Stomach (tissue), 19 donors: ENCODE measurements at places on chromosomes 2 and 18. TPM values are rescaled to one million over a fixed set of nuclear protein-coding genes. Genes with fewer than 3 reads are reported as not detected.
A peak's percentile ranks its signal among the peaks of the same experiment; 100 is the strongest.

DNA sequence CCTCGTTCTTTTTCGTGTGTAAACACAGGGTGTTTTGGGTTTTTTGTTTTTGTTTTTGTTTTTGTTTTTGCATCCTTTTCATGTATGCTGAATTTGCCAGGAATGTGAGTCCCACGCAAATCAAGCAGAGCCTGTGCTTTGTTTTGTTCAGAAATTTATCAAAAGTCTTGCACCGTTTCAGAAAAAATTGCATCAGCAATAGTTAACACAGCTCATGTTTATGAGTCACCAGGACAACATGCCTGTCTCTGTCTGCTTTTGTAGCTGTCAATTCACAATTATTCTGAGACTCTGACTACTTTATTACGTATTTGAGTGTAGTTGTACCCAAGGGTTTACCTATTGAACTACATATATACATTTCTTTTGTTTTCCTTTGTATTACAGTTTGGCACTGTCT lies 38.3 kb downstream of the MRPL44 start:
- no peak for DNase-seq
- H3K36me3 ChIP-seq, result no peaks in the 10 kb centered on the region
- no peaks in the 10 kb centered on the region for H3K27me3 ChIP-seq
- no peak overlapping the region for H3K4me3 ChIP-seq

DNA sequence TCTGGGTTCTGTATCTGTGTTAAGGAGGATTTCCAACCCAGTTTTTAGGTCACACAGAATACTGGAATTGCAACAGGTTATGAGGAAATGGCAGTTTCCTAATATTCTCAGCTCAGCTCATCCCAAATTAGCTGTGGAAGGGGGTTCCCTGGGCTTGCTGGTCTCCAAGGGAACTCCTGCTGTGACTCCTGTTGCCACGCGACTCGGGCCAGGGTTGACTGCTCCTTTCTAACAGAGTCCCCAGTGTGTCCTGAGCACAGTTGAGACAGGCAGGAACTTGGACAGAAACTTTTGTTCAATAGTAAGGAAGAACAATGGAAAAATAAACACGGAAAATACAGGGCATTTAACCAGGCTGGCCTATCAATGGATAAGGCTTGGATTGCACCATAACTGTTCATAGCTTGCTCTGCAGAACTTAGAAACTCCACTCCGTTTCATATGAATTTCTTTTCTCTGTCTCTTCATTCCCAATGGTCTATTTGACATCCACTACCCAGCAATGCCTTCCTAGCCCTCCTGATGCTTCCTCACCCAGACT lies 3.8 kb upstream of the ROCK2 start:
- peaks cover 14% of the 10 kb centered on the region for H3K4me1 ChIP-seq
- peak; percentile 73 for DNase-seq
- no peaks in the 10 kb centered on the region for H3K27me3 ChIP-seq
- H3K27ac ChIP-seq, result no peak overlapping the region
- H3K4me3 ChIP-seq, result no peak overlapping the region

- H3K27ac ChIP-seq, result no peak overlapping the region
- H3K27me3 ChIP-seq, result no peaks in the 10 kb centered on the region
- H3K4me1 ChIP-seq, result no peaks in the 10 kb centered on the region
- DNase-seq, result no peak
- H3K36me3 ChIP-seq, result no peaks in the 10 kb centered on the region
- H3K4me3 ChIP-seq, result no peak overlapping the region
Measured at GRCh38 chr2:28054916-28055315, 164.4 kb downstream of the BABAM2 start.

GRCh38 chr2:9113262-9113661 lies 93.3 kb upstream of the ASAP2 start:
- H3K4me3 ChIP-seq, result no peak overlapping the region
- H3K36me3 ChIP-seq, result no peaks in the 10 kb centered on the region
- no peak for DNase-seq
- no peak overlapping the region for H3K27ac ChIP-seq

GRCh38 chr2:69375494-69376353 lies 11.3 kb downstream of the GFPT1 start:
- H3K4me1 ChIP-seq, result peaks cover 43% of the 10 kb centered on the region
- no peaks in the 10 kb centered on the region for H3K27me3 ChIP-seq
- H3K27ac ChIP-seq, result peak overlapping the region; percentile 30
- no peak overlapping the region for H3K4me3 ChIP-seq
- no peak for DNase-seq

DNA sequence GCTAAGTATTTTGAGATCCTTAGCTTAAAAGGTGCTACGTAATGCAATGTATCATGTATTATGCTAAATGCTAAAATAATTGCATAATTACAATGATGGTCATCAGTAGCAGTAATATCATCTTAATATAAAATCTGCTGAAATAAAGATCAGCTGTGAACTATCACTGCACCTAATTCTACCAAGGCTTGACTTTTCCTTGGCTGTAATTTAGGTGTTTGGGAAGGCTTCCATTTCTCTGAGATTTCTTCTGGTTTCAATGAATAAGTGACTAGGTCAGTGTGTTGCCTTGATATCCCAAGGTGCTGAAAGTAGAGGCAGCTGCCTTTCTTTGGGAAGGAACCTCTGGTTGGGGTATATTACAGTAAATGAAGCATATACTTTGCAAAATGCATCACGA lies 376.1 kb downstream of the STK39 start:
- no peak overlapping the region for H3K4me3 ChIP-seq
- H3K27me3 ChIP-seq, result no peaks in the 10 kb centered on the region
- H3K36me3 ChIP-seq, result no peaks in the 10 kb centered on the region
- no peak for DNase-seq
- H3K4me1 ChIP-seq, result no peaks in the 10 kb centered on the region
- H3K27ac ChIP-seq, result no peak overlapping the region

DNA sequence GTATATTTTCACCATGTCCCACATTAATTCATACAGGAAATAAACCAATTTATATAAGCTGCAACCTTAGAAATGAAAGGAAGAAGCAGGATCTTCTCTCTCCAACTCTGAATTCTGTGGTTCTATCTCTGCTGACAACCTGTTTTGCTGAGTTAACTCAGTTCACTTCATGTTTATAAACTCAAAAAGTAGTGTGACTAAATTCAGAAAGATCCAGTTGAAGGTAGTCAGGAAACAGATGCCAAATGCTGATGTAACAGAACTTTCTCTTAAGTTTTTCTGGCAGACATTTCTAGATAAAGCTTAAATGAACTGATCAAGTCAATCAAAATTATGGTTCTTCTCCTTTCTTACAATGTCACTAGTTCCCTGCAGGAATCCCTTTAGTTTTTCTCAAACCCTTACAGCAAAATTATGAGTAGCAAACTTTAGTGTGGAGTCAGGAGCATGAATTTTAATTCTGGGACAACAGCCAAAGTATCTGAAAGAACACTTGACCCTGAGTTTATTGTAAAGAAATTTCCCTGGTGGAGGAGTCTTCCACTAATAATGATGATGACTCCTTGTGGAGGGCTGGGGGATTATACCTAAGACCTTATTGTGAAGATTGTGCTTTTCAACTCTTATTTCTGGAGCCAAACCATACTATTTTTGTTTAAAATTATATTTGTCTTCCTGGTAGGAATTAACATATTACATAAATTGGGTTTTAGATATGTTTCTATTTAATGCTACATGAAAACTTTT lies 216.9 kb downstream of the MYO3B start:
- H3K27me3 ChIP-seq, result no peaks in the 10 kb centered on the region
- H3K27ac ChIP-seq, result no peak overlapping the region
- H3K4me3 ChIP-seq, result no peak overlapping the region
- no peaks in the 10 kb centered on the region for H3K4me1 ChIP-seq
- no peaks in the 10 kb centered on the region for H3K36me3 ChIP-seq

- no peak overlapping the region for H3K4me3 ChIP-seq
- no peak for DNase-seq
- no peak overlapping the region for H3K27ac ChIP-seq
- H3K27me3 ChIP-seq, result no peaks in the 10 kb centered on the region
Measured at GRCh38 chr2:134039912-134040581, 213.8 kb upstream of the MGAT5 start.

- H3K4me1 ChIP-seq, result no peaks in the 10 kb centered on the region
- DNase-seq, result no peak
- H3K27me3 ChIP-seq, result no peaks in the 10 kb centered on the region
Measured at GRCh38 chr2:235737396-235737795, 243.6 kb downstream of the AGAP1 start.

- no peaks in the 10 kb centered on the region for H3K36me3 ChIP-seq
- H3K4me3 ChIP-seq, result peak overlapping the region; percentile 37
- peaks cover 17% of the 10 kb centered on the region for H3K4me1 ChIP-seq
- H3K27me3 ChIP-seq, result peaks cover 11% of the 10 kb centered on the region
Measured at GRCh38 chr18:39841482-39842365, 2113.3 kb upstream of the PIK3C3 start.

DNA sequence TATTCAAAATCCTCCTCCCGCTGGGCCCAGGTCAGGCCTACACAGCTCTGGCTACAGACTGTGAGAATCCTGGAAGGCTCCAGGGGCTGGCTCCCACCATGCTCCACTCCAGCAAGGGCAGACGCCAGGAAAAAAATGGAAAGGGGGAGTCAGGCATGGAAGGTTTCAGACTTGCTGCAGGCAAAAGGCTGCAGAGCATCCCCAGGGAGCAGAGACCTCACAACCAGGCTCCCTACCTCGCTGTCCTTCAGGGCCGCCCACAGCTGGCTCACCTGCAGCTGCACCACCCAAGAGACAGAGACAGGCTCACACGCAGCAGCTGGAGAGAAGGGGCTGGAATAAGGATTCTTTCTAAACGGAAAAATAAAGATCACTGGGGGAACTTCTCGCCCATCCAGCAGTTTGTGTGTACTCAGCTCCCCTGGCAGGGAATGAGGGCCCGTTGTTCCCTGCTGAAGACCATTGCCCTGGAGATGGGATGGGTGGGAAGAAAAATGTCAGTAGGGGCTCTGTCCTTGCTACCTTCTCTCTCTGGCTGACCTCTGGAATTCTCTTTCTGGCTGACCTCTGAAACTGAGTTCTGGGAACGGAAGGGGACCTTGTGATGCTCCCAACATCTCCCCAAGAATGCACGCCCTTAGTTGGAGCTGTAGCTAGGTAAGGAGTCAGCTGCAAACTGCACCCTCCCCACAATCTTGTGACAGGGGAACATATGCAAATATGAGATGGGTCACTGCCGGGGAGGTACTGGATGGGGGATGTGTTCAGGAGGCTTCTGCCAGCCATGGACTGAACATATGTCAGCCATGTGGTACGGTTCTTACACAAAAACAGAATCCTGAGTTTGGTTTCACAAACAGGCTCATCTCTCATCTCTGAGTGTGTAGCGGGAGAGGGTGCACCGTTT lies 34.5 kb downstream of the BCL2 start:
- no peaks in the 10 kb centered on the region for H3K36me3 ChIP-seq
- no peak overlapping the region for H3K4me3 ChIP-seq
- peak overlapping the region; percentile 44 for H3K27ac ChIP-seq
- no peaks in the 10 kb centered on the region for H3K27me3 ChIP-seq

DNA sequence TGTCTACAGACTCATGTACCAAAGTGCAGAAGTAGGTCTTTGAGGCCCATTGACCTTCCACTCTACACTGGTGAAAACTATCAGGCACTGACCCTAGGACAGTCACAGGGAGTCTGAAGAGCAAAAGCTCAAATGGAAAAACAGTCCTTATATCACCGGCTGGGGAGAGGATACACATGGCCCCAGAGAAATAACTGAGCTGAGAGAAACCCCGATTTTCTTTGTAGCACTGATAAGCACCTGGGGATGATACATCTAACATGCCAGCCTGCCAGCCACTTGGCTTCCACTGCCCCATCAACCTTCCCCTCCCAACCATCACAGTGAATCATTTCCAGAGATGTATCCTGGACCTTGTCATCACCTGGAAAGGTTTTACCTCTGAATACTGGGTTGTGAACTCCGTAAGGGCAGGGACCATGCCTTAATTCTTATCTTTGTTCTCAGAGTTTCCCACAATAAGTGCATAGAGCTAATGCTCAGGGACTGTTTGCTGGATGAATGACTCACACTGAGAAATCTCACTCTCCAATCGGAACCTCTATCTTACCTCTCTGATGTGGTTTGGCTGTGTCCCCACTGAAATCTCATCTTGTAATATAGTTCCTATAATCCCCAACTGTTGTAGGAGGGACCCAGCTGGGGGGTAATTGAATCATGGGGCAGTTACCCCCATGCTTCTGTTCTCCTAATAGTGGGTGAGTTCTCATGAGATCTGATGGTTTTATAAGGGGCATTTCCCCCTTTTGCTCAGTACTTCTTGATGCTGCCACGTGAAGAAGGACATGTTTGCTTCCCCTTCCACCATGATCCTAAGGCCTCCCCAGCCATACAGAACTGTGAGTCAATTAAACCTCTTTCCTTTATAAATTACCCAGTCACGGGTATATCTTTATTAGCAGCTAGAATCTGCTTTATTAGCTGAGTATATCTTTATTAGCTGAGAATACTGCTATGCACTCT lies 37.1 kb downstream of the EVA1A start:
- DNase-seq, result peak; percentile 46
- no peak overlapping the region for H3K27ac ChIP-seq
- H3K4me3 ChIP-seq, result no peak overlapping the region
- no peaks in the 10 kb centered on the region for H3K27me3 ChIP-seq
- H3K4me1 ChIP-seq, result no peaks in the 10 kb centered on the region

- H3K27me3 ChIP-seq, result no peaks in the 10 kb centered on the region
- H3K4me3 ChIP-seq, result no peak overlapping the region
- H3K36me3 ChIP-seq, result no peaks in the 10 kb centered on the region
- DNase-seq, result peak; percentile 7
- H3K27ac ChIP-seq, result peak overlapping the region; percentile 94
- H3K4me1 ChIP-seq, result peaks cover 21% of the 10 kb centered on the region
Measured at GRCh38 chr2:237900891-237901831, 41.7 kb downstream of the RAMP1 start.

DNA sequence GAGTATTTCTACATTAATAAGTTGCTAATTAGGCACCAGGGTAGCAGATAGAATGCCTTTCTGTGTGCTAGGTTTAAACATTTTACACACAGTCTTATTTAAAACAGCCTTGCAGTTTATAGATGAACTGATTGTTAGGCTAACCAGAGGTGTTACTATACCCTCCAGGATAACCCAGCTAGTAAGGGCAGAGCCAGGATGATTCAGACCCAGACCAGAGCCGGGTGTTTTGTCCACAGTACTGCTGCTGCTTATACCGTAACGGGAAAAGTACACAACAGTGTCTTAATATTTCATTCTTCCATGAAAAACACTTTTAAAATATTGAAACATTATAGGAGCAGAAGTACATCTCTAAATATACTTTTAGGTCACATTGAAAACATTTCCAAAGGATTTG lies 82.7 kb downstream of the MALT1 start:
- no peak overlapping the region for H3K27ac ChIP-seq
- no peak overlapping the region for H3K4me3 ChIP-seq
- peaks cover 16% of the 10 kb centered on the region for H3K36me3 ChIP-seq
- no peaks in the 10 kb centered on the region for H3K4me1 ChIP-seq
- no peak for DNase-seq

The STAT1 gene
- 45.8 TPM for total RNA-seq

The CPS1 gene
- 1.8 TPM for total RNA-seq

The PLEKHH2 gene
- 13.6 TPM for total RNA-seq

The ZNF385B gene
- total RNA-seq, result not detected

The SGPP2 gene
- total RNA-seq, result 27.4 TPM

The CHMP1B gene
- 24.5 TPM for total RNA-seq

The CD8A gene
- 24.9 TPM for total RNA-seq

The RFX8 gene
- total RNA-seq, result not detected

The UGP2 gene
- 122 TPM for total RNA-seq
